Stimulated activated CD4-positive, alpha-beta T cell treated with anti-CD3 and anti-CD28 coated beads, Interleukin-4, amount 100 ng/mL, for 48 hours (primary cell): ENCODE measurements at places on chromosomes 13 and 19.

- DNase-seq: no peak
Measured at GRCh38 chr19:35993923-35994598, 927 bp upstream of the SDHAF1 start.

- no peak for DNase-seq
Measured at GRCh38 chr13:42494157-42494556, 79.8 kb upstream of the TNFSF11 start.

DNA sequence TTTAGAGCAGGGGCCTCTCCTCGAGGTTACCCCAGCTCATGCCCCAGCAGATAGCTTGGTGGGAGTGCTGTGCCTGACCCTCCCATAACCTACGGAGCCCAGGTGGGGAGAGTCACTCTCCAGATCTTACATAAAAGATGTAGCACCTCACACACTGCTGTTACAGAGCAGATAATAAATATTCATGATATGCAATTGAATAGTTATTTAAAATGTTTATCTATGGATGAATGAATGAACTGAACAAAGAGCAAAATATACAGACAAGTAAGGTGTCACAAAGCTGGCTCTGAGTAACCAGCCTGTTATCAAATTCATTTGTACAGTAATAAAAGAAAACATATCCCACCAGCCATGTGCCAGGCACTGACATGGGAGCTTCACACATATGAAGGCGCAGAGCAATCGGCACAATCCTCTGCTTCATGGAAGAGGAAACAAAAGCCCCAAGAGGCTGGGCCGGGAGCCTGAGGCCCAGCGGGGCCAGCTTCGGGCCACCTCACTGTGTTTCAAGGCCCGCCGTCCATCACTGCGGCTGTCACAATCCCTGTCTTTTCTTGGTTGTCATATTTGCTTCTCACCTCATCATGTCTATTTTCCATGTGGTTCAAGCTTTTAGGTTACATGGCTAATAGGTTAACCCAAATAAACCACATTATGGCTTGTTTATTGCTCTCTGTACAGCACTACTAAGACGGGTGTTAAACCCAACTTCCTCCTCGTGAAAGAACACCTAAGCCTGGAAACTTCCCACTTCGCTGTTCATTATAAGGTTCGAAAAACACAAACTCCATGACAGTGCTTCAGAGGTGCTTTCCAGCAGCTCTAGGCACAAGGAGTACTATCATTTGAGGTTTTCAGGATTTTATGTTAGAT lies 78.4 kb downstream of the IRS2 start:
- DNase-seq: no peak

- DNase-seq: no peak
Measured at GRCh38 chr13:44763615-44764301, 187.6 kb upstream of the TSC22D1 start.

DNA sequence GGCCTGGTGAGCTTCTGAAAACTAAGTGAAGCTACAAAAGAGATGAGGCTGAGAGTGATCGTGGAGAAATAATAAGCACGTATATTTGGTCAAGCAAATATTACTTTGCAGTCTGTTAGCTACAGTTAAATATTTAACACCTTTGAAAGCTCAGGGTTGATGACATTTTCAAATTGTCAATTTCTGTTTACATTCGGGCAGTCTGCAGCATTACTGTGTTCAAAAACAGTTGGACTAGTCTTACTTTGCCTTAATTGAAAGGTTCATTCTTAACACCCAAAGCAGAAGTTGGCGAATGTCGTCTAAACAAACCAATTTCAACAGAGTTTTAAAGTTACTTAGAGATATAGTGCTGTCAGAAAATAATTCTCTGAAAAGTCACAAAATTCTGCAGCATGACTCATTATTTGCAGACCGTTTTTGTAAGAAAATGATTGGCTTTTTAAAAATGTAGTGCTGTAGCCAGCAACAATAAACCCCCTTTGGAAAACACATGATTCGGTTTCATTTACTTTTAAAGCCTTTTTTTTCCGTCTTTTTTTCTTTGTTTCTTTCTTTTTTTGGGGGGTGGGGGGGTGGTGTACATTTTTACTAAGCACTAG lies 549.0 kb downstream of the GPC6 start:
- DNase-seq: no peak

DNA sequence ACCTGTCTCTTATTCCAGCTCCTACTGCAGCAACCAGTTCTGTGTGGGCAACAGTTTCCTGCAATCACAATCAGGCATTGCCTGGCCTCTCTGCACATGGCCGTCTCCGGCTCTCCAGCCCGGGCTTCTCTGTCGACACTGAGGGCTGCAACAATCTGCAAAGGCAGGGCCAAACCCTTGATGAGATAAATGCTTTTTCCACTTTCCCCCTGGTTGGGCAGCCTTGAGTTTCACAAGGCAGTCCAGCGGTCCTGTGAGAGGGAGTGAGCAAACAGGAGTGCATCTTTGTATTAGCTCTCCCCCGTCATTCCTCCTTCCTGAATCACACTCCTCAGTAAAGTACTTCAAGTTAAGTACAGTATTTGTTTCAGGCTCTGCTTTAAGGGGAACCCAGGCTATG lies 40.7 kb upstream of the VWA8 start:
- DNase-seq: no peak

GRCh38 chr19:2145831-2146241 lies 5.5 kb downstream of the AP3D1 start:
- no peak for DNase-seq

GRCh38 chr19:16373532-16373931 lies 48.9 kb downstream of the KLF2 start:
- DNase-seq: no peak

DNA sequence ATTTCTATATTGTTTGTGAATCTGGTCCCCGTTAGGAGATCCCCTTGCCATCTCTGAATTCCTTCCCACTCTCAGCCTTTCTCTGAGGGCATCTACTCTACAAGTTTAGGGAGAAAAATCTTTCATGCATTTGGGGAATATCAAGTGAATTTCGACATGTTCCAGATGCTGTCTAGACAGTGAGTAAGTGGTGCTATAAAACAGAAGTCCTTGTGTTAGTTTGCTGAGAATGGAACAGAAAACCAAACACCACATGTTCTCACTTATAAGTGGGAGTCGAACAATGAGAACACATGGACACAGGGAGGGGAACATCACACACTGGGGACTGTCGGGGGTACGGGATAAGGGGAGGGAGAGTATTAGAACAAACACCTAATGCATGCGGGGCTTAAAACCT lies 5.1 kb downstream of the OR7A10 start:
- no peak for DNase-seq

DNA sequence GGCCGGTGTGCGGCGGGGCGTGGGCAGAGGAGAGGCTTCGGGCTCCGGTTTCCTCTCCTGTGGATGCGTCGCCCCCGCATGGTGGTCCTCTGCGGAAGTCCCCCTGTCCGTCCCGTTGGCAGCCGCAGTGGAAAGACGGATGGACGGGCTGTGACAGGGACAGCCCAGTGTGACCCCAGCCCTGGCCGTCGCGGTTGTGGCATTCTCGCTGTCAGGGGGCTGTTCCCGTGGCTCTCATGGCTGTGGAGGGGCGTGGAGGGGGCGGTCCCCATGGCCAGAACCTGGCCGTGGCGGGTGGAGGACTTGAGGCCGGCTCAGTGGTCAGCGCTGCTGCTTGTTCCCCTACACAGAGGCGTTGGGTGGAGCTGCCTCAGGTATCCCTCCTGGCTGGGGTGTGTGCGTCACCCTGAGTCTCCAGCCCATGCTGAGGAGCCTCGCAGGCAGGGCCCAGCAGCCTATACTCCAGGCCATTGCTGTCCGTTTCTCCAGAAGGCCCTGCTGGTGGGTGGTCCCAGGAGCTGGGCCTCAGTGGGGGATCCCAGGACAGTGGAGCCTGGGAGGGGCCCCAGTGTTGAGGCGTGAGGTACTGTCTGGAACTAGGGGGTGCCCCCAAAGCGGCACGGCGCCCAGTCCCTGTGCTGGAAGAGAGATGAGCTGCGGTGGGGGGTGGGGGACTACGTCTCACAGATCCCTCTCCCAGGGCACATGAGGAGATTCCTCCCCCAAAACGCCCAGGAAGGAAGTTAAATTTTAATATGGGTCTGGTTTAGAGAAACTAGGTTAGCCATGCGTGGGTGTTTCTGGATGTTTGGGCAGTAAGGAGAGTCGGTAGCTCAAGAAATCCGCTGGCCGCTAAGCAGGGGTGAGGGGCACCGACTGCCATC lies 20.3 kb downstream of the CSNK1G2 start:
- no peak for DNase-seq
